Mucosa of descending colon (tissue), 3 donors: ENCODE measurements at places on chromosomes 12 and 14. TPM values are rescaled to one million over a fixed set of nuclear protein-coding genes. Genes with fewer than 3 reads are reported as not detected.
A peak's percentile ranks its signal among the peaks of the same experiment; 100 is the strongest.

- peak; percentile 69 for DNase-seq
Observed at GRCh38 chr12:11500188-11500860, 105.0 kb upstream of the PRB2 start.

- no peak for DNase-seq
Observed at GRCh38 chr14:68468437-68469207, 324.2 kb downstream of the ZFP36L1 start.

DNA sequence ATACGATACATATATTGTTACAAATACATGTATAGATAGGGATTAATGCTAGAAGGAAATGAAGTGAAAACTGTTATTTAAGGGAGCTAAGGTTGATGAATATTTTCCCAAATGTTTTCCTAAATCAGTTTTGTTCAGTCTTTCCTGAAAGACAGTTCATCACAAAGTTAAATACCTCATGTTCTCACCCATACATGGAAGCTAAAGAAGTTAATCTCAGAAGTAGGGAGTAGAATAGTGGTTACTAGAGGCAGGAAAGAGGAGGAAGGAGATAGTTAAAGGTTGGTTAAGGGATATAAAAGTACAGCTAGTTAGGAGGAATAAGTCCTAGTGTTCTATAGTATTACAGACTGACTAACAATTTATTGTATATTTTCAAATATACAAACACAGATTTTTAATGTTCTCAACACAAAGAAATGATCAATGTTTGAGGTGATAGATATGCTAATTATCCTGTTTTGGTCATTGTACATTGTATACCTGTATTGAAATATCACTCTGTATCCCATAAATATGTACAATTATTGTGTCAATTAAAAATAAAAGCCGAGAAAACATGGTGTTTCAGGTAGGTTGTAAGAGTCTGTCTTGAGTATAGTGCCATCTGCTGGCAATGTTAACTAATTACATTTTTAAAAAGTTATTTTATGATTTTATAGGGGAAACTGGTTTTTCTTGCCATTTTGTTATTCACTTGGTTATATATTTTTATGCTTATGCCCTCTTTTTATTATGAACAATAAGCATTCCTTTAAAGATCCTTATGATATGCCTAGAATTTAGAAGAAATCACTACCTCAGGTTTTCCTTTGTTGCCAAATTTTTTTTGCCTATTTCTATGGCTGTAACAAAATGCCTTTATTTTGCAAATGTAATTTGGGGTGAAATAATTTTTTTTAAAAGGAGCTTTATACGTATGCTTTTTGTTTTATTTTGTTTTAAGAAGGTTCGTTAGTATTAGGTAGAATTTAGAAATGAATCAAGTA lies 26.9 kb downstream of the ZDHHC17 start:
- no peak for DNase-seq

DNA sequence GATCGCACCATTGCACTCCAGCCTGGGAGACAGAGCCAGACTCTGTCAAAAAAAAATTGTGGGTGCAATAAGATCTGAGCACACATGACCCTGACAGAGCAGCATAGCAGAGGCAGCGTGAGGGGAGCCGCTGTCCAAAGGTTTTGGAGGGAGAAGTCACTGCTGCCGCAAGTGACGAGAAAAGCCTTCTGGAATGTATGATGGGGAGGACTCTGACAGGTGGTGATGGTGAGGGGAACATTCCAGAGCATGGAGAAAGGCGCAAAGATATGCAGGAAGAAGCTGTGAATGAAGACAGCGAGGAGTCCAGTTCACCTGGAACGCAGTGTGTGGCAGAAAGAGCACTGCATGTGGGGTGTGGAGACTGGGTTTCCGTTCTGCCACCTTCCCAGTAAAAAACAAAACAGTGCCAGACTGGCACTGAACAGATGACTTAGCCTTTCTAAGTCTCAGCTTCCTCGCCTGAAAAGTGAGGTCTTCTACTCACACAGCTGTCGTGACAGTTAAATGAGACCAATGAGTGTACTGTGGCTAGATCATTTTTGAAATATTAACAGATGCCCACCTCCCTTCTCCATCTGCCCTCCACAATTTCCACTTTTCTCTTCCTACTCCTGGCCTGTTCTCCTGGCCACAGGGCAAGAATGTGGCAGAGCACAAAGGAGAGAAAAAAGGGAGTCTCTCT lies 53.4 kb upstream of the PTHLH start:
- DNase-seq, result no peak

DNA sequence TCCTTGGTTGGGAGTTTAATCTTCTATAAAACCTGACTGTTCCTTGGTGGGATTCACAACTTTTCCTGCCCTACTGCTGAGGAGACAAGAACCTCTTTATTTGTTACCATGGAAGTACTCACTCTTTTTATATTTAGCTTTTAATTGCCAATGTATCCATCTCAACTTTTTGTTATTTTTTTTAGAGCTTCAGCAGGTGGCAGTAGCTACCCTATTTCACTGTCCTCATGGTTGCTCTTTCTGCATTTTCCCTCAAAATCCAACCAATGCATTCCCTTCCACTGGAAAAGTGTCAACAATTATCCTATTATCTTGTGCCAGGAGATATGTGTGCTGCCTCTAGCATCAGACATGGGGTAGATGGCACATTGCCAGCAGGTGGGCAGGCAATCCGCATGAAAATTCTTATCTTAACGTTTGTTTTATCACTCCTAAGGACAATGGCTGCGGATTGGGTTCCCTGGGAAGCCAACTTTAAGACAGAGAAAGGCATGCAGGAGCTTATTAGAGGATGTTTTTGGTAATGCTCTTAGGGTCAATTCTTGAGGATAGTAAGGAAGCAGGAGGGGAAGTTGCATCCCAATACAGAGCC lies 406.4 kb downstream of the SNAPC1 start:
- DNase-seq, result no peak

GRCh38 chr12:45216230-45216982 lies 511 bp downstream of the ANO6 start:
- peak; percentile 51 for DNase-seq

GRCh38 chr12:2259369-2259768 lies 206.6 kb downstream of the CACNA1C start:
- DNase-seq, result no peak

GRCh38 chr14:76924371-76925096 lies 98.3 kb downstream of the LRRC74A start:
- DNase-seq, result no peak

GRCh38 chr12:72072592-72073212 lies 134.1 kb downstream of the TPH2 start:
- DNase-seq, result no peak

GRCh38 chr12:86711731-86712130 lies 455.5 kb upstream of the MGAT4C start:
- no peak for DNase-seq

DNA sequence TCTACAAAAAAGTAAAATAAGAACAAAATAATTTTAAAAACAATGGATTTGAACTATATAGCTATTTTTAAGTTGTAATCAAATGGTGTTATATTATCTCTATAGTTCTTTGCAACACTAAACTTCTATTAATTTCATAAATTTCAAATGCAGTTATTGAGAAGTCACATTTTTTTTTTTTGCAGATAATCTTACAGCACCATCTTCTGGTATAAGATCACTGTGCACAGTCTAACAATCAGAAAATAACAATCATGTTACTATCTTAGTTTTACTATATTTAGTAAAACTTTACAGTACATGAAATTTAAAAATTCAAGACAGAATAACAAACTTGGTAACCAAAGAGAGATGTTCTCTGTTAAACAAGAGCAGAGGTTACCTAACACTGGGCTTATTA lies 40.6 kb downstream of the GXYLT1 start:
- DNase-seq, result no peak

DNA sequence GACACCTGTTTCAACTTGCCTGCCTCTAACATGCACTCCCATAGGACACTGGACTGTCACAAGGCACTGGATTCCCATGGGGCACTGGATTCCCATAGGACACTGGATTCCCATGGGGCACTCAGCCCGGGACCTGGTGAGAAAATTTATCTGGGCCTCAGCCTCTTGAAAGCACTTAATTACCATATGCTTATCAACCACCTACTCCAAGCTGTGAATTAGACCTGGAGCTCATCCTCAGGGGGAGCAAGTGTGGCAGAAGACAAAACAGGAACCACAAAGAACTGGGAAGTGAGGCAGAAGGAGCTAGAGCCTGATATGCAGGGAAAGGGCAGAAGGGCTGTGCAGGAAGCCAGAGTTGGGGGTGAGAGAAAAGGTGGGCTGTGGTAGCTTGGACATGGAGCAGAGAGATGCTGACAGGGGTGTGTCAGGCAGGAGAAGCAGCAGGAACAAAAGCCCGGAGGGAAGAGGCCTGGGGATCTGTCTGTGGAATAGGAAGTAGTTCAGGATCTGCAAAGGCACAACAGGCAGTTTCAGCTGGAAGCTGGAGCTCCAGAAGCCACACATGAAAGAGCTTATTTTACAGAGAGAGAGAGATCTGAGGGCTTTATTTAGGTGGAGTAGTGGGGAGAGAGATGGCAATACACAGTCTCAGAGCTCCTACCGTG lies 3.1 kb downstream of the KRT82 start:
- no peak for DNase-seq

- DNase-seq, result peak; percentile 28
Observed at GRCh38 chr12:109532721-109533486, 40.4 kb downstream of the MMAB start.

GRCh38 chr12:92259291-92259690 lies 113.6 kb upstream of the BTG1 start:
- no peak for DNase-seq

DNA sequence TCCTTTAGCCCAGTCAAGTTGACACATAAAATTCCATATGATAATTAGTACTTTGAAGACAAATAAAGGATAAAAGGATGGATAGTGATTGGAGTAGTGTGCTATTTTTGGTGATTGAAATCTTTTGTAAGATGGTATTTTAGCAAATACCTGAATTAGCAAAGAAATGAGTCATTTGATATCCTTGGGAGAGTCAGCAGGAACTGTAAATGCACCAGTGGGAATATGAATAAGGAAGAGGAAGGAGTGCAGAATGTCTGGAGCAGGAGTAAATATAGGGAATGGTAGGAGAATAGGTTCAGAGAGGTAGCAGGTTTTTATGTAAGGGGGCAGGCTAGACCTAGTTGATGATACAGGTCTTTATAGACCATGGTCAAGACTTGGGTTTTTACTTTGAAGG lies 75.0 kb downstream of the TRMT5 start:
- no peak for DNase-seq

DNA sequence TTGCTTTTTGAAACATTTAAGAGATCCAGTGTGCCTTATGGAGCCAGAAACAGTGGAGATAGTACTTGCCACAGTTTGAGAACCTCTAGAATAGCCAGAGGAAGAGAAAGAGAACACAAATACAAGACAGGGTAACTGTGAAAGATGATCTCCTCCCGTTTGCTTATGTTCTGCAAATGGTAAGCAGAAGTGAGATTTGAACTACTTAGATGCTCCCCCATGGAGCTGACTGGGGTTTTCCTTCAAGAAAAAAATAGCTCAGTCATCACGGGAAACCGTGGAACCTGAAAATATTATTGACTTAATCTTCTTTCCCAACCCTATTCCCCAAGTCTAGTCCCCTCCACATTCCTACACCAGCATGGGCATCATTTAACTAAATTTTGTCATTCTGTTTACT lies 87.1 kb downstream of the KIF21A start:
- DNase-seq, result no peak

GRCh38 chr12:110088936-110089335 lies 35.2 kb upstream of the IFT81 start:
- DNase-seq, result no peak

DNA sequence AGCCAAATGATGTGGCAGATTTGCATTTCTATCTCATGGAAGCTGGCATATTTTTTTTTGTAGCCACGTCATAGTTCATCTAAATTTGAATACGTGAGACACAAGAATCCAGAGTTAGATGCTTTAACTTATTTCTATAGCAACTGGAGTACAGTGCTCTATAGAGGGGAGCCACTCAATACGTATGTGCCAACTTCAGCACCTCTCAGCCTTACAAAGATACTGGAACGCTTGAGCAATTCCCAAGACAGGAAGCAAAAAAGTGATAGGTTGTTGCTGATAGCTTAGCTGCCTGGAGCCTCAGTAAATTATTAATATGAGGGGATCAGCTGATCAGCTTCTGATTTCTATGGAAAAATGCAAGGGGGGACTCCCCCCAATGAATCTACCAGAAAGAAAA lies 24.1 kb upstream of the PELI2 start:
- no peak for DNase-seq

DNA sequence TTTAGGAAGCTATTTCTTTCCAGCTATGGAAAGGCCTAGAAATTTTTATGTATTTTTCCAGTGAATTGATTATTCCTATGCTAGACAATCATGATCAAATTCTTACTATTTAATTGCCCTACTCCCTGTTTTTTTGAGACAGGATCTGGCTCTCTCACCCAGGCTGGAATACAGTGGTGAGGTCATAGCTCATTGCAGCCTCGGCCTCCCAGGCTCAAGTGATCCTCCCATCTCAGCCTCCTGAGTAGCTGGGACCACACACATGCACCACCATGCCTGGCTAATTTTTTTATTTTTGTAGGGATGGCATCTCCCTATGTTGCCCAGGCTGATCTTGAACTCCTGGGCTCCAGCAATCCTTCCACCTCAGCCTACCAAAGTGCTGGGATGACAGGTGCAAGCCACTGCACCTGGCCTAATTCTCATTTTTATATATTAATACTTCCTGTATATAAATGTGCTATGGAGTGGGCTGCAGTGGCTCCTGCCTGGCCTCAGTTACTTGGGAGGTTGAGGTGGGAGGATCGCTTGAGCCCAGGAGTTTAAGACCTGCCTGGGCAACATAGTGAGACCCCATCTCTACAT lies 16.0 kb upstream of the MDM2 start:
- DNase-seq, result no peak

GRCh38 chr14:44040561-44040960 lies 466.5 kb downstream of the FSCB start:
- no peak for DNase-seq

DNA sequence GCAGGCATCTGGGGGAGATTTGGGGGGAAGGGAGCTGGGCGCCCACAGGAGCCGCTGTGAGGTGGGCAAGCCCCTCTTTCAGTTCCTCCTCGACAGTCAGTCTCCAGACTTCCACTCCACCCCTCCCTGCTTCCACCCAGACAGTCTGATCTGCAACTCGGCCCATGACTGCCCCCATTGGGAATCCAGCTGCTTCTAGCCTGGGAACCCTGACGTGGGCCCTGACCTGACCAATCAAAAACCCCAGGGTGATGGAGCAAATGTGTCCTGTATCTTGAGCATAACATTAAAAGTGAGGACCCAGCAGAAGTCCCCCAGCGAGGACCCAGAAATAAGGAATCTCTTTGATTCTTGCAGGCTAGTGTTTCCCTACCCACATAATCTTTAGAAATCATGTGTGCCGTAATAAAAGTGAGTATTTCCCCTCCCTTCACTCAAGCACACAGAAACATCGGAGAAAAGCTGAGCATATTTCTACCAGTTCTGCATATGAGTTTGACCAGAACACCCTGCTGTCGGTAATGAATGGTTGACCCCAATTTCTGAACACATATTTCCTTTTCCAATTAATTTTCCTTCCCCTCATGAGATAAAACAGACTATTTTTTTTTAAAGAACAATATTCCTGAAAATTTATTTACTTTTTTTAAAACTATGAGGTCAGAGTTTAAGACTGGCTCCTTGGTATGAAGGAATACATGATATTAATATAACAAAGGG lies 6.4 kb downstream of the SSH1 start:
- DNase-seq, result no peak

GRCh38 chr12:32546272-32546671 lies 132.8 kb upstream of the DNM1L start:
- no peak for DNase-seq

Gene ZBTB42
- total RNA-seq, result 6.5 TPM

Gene PTHLH
- not detected for total RNA-seq

Gene PRIM1
- total RNA-seq, result 6.8 TPM

Gene BICDL1
- 6.7 TPM for total RNA-seq

Gene RNASE7
- total RNA-seq, result 0.32 TPM

Gene LRTM2
- not detected for total RNA-seq

Gene CLEC6A
- total RNA-seq, result not detected

Gene SCN8A
- total RNA-seq, result 3.6 TPM

Gene TSPAN11
- total RNA-seq, result 19.9 TPM
